ENCODE measurements at places on chromosomes 1 and 21.
A peak's percentile ranks its signal among the peaks of the same experiment; 100 is the strongest.

DNA sequence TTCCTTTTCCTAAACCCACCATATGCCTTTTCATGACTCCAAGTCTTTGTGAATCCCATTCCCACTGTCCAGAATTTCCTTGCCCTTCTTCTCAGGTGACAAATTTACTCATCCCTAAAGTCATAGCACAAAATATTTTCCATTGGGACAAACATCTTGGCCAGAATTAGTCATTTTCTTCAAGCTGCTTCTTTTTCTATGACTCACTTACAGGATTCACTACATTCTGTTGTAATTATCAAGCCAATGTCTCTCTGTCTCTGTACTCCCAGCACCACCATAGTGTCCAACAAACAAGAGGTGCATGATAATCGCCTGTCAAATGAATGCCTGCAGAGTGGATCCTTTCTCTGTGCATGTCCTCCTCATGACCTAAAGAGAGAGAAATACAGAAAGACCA is 37.8 kb downstream of the SGIP1 start:
- no peak for DNase-seq

GRCh38 chr1:88141499-88142074 is 542.5 kb upstream of the PKN2 start:
- no peak for DNase-seq

- no peak for DNase-seq
Measured at GRCh38 chr1:226606311-226607267, 58.0 kb downstream of the STUM start.

DNA sequence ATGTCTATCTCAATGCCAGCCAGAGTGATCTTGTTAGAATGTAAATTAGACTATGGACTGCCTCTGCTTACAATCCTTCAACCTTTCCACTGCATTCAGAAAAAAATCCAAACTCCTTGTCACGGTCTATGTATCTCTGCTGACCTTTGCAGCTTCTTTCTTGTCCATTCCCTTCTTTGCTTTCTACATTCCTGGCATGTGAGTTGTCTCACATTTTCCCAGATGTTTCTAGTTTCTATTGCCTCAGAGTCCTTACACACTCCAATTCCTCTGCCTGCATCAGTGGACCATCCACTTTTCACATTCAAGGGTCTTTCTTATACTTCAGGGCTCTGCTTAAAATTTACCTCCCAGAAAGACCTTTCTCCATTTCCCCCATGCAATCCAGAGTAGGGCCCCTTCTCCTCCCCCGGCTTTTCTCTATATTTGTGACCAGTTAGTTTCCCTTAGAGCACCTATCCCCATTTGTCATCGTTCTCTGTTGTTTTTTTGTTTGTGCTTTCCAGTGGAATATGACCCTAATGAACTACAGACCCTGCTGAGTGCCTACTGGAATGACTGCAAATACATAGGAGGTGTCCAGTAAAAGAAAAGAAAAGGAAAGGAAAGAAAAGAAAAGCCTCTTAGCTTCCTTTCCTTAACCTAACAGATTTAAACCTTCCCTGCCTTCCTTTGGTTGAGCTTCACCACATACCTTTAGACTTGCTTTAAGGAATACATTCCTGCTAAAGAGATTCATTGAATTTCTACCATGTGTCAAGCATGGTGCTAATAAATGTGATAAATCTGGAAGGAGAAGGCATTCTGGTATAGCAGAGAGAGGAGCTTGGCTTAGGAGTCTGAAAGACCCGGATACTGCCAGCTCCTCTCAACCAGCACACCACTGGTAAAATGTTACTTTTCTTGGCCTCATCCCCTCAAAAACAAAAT is 102.0 kb downstream of the DIRAS3 start:
- DNase-seq = no peak

GRCh38 chr1:7669559-7670311 is 101.4 kb upstream of the VAMP3 start:
- DNase-seq = peak; percentile 26

DNA sequence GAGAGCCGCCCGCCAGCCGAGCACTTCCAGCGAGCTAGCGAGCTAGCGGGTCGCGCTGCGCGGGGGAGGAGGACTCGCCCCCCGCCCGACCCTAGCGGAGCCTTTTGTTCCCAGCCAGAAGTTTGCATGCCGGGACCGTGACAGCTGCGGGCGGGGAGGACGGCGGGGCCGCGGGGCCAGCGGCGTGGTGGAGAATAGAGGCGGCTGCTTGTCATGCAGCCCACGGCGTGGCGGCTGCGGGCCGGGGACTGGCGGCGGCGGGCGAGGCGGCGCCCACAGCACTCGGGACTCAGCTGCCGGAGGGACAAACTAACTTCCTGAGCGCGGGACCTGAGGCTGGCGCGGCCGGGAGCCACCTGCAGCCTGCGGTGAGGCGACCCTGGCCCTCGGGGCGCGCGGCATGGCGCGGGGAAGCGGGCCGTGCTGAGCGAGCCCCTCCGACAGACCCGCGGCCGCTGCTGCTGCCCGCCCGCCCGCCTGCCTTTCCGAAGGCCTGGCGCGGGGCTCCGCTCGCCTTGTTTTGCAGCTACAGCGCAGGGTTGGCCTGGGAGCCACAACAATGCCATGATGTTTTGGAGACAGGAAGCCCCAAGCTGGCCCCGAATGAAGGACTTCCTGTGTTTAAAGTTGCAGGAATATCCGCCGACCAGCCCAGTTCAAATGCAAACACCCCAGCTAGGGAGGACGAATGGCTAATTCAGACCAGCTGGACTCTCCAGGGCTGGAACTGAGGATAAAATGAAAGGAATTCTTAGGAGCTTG is 82.2 kb upstream of the BMP8A start:
- no peak for DNase-seq

DNA sequence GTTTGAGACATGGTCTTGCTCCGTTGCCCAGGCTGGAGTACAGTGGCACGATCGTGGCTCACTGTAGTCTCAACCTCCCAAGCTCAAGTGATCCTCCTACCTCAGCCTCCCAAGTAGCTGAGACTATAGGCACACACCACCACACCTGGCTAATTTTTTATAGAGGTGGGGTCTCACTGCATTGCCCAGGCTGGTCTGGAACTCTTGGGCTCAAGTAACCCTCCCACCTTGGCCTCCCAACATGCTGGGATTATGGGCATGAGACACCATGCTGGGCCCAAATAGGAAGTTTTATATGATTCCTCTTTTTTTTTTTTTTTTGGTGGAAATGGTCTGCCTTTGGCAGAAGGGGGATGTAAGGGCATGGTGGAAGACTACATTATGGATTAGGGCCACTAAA is 6.1 kb upstream of the FNDC7 start:
- no peak for DNase-seq

DNA sequence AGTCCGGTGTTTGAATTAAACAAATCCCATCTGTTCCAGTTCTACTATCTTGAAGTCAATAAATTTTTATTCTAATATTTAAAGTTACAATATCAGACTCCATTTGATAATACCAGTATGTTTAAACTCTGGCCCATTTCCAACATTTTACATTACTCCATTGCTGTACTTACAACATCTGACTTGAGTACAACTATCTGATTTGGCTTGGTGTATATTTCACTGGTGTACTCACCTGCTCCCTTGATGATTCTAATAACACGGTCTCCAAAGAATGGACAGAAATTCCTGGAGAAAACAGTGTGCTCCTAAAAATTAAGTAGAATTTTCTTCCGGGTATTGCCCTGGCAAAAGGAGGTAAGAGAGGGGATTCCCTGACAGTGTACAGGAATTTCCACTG is 680.5 kb upstream of the ADAMTS5 start:
- no peak for DNase-seq

GRCh38 chr1:6071219-6071618 is 25.5 kb downstream of the KCNAB2 start:
- no peak for DNase-seq

GRCh38 chr21:43354026-43354420 is 72.9 kb downstream of the SIK1 start:
- DNase-seq = no peak

Data from inflammatory macrophage (primary cell).